Activated CD4-positive, alpha-beta T cell treated with anti-CD3 and anti-CD28 coated beads, Interleukin-10, Interleukin-2, amounts not matched to agents 100 ng/mL and 50 ng/mL, durations not matched to agents 16 hours and 8 hours (primary cell): ENCODE measurements at places on chromosomes 5 and 9.

DNA sequence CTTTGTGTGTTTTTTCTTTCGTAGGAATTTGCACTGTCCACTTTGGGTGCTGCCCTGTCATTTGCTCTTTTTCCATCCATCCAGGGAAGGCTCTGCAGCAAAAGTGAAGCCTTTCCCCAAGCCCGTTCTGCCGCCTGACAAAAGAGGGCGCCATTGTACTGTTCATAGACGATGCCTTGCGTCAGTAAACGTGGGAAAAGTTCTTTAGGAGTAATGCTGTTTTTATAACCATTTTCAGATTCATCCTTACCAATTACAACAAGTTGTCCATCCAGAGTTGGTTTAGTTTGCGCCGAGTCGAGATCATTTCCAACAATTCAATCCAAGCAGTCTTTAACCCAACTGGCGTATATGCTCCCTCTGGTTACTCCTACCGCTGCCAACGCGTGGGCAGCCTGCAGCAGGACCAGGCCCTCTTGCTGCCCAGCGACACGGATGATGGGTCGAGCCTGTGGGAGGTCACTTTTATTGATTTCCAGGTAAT is 34.3 kb upstream of the RPS23 start:
- DNase-seq, result peak; percentile 55

DNA sequence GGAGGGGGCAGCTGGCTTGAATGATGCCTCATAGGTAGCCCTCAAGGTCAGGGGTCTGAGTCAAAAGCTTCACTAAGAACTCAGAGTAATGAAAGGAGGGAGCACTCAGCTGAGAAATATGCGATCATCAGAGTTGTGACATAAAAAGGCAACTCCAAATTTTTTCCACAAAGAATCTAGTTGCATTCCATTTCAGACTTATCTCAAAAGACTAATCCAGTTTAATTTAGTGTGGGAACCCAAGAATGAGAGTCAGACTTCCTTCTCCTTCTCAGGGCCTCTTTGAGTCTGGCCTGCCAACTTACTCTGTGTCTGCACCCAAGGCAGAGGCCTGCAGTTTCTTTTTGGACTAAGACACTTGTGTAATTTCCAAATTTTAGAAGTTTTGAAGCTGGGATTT is 34.7 kb downstream of the GABRP start:
- no peak for DNase-seq

- peak; percentile 67 for DNase-seq
Measured at GRCh38 chr5:131254741-131255140, 9.1 kb upstream of the CDC42SE2 start.

GRCh38 chr5:134554319-134555222 is 29.1 kb downstream of the JADE2 start:
- peak; percentile 62 for DNase-seq

DNA sequence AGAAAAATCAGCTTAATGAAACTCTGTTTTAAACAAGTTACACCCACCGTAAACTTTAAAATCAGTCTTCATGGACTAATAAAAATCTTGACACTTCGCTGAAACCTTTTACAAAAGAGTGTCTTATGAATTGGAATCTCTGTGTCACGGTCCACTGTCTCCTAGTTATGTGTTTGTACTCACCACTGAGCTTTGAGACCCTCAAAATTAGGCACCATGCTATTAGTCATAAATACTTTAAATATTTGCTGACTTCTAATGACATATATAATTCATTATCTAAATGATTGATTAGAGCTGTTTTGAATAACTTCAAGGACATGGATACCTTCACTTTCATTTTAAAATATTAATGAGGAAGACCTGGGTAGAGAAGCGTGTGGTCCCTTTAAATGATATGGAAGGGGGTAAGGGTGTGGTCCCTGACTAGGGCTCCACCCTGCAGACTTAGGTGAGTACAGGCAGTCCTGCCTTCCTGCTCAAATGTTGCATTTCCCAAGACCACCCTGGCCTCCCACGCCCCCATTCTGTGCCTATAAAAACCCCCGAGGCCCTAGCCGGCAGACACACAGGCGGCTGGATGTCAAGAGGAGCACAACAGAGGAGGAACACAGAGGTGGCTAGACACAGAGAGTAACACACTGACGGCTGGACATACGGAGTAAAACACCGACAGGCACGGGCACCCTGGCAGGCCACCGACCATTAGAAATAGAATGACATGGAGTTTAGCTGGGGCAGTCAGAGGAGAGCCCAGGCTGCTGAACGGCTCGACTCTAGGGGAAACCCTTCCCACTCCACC is 179.0 kb upstream of the CDH9 start:
- no peak for DNase-seq

DNA sequence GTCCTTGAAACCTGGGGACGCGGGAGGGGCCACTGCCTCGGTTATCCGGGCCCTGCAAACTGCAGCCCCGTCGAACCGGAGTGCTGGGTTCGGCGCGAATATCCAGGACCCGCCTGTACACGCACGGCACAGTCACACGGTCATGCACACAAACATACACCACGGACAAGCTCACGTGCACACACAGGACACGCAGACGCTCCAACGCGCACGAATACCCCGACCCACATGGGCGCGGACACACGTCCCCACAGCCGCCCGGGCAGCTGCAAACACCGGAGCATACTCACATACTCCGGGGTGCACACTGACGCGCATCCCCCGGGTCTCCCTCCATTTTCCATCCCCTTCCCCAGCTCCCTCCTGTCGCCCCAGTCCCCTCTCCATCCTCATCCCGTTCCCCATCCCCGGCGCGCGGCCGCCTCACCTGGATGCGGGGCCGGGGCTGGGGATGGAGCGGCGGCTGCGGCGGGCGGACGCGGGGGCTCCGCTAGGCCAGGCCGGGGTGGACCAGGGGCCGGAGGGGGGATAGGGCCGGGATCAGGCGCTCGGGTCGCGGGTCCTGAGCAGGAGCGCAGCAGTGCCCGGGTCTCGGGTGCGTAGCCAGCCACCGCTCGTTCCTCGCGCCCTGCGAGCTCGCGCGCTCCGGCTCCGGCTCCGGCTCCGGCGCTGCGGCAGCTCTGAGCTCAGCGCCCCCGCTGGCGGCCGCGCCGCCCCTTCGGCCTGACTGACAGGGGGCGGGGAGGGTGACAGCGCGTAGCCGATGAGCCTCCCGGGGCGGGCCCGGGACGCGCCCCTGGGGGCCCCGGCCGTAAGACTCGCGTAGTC is at the start of the genes EIF4E1B and SNCB:
Gene EIF4E1B, plus strand, starts transcription at position 823 of the 828 bp plus-strand sequence. CDS start 12,113 bp downstream, outside the sequence.
Gene SNCB, minus strand, starts transcription at position 682 of the 828 bp plus-strand sequence. CDS start 880 bp downstream, outside the sequence.
- peak; percentile 60 for DNase-seq

- DNase-seq, result no peak
Measured at GRCh38 chr5:54469622-54470021, 14.1 kb downstream of the HSPB3 start.

DNA sequence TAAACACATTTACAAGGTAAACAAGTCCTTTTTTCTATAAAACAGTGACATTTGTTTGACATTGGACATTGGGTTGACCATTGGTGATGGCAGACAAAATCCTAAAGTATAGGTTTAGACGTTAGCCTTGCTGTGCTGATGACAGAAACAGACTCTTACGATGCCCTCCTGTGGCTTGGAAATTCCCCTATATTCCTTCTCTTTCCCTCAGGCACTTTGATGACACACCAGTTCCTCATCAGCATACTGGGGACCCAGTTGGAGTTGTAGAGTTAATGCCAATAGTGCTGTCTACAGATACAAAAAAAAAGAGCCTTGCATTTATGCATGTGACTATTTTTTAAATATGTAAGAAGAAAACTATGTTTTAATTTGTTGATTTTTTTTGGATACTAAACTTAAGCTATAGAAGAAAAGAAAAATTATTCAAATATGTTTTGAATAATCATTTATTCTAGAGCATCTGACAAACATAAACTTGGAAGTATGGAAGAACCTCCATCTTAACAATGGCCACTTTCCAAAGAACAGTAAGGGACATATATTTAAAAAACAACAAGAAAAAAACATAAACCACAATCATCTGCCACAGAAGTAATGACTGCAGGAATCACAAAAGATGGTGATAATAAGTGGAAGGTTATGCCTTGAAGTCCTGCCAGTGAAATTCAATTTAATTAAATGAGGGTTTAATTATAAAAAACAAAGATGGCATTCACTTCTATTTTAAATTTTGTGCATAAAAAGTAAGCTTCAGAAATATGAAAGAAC is 75.6 kb upstream of the SNCAIP start:
- DNase-seq, result no peak

GRCh38 chr9:121302786-121303185 is 34.8 kb downstream of the GSN start:
- DNase-seq, result no peak

DNA sequence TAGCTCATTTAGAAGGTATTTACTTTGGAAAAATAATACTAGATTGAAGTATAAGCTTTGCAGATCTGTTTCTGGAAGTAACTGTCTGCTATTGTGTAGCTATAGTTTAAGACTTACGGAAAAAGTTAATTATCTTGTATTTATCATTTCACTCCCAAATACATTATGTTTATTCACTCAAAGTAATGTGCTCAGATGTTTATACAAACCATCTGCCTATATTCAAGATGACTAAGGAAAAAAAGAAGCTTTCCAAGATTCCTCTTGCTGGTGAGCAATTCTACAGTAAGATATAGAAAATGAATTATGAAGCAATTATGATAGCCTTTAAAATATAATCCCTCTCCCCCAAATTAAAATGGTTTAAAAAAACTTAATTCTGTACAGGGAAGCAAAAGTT is 137.9 kb downstream of the KIAA0825 start:
- no peak for DNase-seq

DNA sequence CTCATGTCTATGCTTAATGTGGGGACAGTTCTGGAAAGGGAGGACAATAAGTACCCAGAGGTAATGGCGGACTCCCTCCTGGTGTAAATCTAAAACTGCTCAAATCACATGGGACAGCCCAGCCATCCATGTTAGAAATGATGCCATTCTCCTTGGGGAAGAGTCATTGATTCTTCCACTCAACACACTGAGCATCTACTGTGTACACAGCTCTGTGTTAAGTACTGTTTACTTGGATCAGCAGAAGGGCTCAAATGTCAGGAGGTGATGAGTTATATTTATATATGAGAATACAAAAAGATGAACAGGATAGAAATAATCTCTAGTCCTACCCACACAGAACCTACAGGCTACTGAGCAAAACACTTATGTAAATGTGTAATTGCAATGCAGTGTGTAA is 31.8 kb upstream of the NANS start:
- DNase-seq, result no peak

- no peak for DNase-seq
Measured at GRCh38 chr9:108860354-108860753, 1.7 kb upstream of the ACTL7A start.

- no peak for DNase-seq
Measured at GRCh38 chr5:143011585-143011984, 241.4 kb downstream of the ARHGAP26 start.

GRCh38 chr9:134313470-134313869 is 12.8 kb upstream of the RXRA start:
- DNase-seq, result no peak

DNA sequence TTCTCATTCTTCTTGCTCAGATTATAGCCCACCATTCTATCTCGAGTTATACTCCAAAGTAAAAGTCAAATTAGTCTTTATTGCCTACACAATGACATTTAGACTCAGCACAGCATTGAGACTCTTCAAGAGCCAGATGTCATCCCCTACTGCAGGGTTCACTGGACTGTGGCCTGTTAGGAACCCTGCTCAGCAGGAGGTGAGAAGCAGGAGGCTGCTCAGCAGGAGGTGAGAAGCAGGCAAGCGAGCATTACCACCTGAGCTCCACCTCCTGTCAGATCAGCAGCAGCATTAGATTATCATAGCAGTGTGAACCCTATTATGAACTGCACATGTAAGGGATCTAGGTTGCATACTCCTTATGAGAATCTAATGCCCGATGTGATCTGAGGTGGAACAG is 12.7 kb upstream of the LIFR start:
- DNase-seq, result no peak

DNA sequence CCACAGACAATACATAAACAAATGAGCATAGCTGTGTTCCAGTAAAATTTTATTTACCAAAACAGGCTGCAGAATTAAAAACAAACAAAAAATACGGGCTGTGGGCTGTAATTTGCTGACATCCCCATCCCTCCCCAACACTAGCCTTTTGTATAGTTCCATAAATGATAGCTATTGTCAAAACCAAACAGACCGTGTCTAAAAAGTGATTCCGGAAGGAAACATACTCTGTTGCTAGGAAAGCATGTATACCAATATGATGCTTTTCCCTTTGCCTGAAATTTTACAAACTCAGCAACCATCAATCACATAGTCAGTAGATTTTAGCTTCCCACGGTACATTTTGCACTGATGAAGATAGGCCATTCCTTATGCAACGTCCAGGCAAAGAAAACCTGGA is 80.0 kb downstream of the TMEM215 start:
- DNase-seq, result no peak

DNA sequence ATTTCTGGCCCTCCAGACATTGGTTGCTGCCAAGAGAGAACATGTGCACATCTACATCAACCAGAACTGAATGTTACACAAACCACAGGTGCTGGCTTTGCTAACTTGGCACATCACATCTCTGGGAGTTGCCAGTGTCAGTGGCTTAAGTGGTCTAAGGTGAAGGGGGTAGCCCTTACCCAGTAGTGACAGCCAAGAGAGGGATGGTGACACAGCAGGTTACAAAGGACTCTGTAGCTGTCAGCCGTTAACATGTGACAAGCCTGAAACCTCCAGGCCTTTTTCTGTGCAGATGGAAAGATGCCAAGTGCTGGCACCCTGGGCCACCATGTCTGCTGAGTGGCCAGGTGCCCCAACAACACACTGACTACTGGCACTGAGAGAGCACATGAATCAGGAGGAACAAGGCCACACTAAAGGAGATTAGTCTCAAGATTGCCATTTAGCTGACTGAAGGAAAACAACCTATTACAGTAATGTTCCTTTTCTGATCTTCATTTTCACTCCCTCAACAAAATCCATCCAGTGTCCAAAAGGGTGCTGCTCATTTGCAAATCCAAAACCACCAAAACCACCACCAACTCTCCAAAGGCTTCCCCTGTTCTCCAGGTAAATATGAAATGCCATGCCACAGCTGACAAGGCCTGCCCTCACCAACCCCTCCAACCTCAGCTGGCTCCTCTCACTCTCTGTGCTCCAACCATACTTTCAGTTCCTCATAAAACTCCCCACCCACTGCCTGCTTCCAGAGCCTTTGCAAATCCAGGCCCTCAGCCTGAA is 20.2 kb downstream of the SIL1 start:
- DNase-seq, result no peak

- no peak for DNase-seq
Measured at GRCh38 chr9:68904454-68904853, 109.5 kb downstream of the PRKACG start.
